ENCODE measurements at places on chromosomes 5 and 9.

DNA sequence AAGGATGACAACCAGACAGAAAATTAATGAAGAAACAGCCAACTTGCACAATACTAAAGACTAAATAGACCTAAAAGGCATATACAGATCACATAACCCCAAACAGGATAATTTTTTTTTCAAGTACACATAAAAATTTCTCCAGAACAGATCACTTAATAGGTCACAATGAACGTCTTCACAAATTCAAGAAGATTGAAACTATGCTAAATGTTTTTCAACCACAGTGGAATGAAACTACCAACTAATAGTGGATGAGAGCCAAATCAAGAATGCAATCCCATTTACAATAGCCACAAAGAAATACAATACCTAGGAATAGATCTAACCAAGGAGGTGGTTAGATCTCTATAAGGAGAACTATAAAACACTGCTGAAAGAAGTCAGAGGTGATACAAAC, 145.8 kb downstream of the TMEM232 start:
- DNase-seq: no peak

DNA sequence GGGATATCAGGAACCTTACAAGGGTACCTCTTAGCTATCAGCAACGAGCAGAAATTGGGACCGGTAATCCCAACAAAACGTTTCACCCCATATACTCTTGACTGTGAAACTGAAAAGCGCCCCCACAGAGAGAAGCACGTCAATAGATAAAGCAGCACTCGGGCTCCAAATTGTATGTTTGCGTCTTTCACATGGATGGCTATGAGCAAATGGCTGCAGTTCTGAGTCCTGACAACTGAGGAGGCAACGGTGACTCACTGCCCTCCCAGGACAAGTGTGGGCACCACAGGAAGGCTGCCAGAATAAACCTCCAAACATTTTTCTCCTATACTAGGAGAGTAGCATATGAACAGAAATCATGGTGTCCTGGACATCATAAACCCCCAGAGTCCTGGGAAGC, 36.6 kb downstream of the SEMA4D start:
- DNase-seq: no peak

GRCh38 chr9:131297903-131298302, 8.4 kb downstream of the PLPP7 start:
- no peak for DNase-seq

DNA sequence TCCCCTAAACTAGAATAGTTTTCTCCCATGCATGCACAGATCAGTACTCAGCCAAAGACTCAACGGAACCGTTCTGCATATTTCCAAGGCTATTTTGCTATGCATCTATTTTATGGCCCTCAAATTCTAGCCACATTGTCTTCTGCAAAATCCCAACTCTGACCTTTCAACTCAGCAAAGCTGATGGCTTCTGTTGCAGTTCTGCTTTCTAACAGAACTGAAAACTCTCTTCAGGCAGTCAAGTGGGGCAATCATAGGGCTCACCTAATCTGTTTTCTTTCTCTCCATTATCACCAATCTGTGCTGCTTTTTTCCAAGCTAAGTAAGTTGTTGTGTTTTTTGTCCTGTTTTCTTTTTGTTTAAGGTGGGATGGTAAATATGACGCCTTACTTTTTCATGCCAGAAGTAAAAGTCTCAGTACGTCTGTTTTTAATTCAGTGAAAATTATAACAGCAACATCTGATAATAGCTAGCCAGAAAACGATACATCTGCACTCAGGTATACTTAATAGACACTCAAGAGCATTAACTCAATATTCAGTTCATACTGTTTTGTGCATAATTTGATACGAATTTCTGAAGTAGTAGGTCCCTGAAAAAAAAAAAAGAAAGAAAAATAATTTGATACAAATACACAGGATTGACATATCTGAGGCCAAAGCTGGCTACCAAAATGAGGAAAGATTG, 454.3 kb downstream of the TLE1 start:
- no peak for DNase-seq

DNA sequence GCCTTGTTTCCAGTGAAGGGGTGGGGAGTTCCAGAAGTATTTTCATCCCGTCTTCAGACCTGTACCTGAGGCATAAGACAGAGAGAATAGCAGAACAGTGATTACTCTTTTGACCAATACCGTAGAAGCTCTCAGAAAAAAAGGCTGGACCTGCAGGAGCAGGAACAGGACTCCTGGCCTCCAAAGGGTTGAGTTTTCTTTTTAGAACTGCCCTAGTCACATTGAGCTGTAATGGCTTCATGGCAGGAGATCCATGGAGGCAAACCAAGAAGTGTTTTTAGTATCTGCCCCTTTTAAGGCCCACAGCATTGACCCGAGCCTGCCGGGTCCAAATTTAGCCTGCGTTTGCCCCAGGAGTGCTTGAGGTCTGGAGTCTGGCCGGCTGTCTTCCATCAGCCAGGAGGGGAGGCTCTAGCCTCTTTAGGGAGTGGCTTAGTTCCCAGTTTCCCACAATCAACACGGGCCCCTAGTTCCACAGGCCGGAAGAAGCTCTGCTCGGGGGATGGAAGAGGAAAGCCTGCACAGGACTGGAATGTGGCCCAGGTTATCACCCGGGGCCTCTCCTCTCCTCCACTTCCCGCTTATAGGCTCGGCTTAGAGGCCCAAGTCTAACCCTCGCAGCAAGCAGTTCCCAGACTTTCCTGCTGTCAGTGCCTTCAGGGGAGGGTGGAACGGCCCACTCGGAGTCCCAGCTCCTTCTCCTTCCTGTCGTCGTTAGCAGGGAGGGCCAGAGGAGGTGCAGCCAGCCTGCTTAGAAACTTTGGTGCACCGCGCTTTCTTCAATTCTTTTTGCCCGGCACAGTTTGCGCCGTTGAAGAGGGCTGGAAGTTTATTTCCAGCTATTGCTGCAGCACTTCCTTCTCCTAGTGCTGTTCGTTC, 80.7 kb downstream of the C9orf152 start:
- no peak for DNase-seq

DNA sequence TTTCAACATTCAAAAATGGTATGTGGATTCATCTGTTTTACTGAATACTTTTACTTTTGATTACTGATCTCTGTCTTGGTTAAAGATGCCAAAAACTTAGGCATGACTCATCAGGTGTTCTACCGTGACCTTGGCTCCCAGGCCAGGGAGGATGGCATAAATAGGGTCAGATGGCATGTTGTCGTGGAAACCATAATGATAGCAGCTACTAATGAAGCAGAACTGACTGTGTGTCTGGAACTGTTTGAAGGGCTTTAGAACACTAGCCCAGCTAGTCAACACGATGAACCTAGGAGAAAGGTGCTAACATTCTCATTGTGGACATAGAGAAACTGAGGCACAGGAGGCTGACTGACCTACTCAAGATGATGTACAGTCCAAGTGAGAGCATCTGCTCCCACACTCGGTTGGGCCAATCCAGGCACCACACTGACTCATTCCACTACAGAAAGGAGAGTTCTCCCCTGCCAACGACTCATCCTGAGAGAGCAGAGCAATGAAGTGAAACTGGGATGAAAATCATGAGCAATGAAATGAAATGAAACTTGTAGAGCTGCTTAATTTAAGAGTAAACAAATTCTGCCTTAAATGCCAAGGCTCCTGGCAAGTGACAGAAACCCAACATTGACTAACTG, 116.0 kb downstream of the TENT4A start:
- no peak for DNase-seq

DNA sequence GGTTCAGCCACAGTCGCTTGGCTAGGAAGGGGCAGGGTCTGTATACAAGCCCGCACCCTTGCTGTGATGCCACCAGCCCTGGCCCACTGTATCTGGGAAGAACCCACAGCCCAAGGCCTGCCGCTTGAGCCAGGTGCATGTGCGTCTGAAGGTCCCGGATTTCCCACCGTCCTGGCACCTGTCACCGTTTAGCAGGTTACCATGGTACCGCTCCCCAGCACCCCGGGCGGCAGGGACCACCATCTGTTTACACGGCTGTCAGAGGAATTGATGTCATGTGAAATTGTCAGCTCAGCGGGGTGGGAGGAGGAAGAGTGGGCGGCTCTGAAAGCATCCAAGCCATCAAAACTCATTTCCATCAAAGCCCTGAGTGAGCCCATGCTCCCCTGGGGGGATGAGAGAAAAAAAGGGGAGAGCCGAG, 92.7 kb downstream of the HRH2 start:
- DNase-seq: no peak

DNA sequence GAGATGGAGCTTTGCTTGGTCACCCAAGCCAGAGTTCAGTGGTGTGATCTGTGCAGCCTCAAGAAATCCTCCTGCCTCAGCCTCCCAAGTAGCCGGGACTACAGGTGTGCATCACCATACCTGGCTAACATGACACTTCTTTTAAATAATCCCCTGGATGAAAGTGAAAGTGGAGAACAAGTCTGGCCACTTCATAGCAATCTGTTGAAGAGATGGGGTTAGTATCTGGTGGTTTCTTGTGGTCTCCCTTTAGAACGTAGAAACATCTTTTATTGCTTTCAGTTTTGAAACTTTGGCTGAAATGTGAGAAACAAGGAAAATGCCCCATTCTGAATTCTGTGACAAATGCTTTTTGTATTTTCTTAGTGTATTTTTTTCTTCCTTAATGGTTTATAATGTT, 452.5 kb upstream of the RIOK2 start:
- DNase-seq: no peak

DNA sequence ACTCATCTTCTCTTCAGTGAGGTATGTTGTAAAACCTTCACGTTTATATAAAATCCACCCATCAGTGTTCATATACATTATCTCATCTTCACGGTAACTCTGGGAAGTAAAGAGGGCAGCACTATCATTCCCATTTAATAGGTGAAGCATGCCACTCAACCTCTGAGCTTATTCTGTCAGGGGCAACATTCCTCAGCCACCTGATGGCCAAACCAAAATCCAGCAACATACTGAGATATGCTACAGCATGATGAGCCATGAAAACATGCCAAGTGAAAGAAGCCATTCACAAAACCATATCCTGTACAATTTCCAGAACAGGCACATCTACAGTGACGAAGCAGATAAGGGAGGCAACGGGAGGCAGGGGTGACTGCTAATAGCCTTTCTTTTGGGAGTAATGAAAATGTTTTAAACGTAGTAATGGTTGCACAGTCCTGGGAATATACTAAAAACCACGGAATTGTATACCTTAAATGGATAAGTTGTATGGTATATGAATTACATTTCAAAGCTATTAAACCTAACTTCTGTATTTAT, 167.4 kb downstream of the TSSK1B start:
- DNase-seq: no peak

GRCh38 chr9:130995086-130996011, 13.6 kb upstream of the LAMC3 start:
- no peak for DNase-seq

- no peak for DNase-seq
Observed at GRCh38 chr5:174760721-174761120, 36.3 kb downstream of the MSX2 start.

DNA sequence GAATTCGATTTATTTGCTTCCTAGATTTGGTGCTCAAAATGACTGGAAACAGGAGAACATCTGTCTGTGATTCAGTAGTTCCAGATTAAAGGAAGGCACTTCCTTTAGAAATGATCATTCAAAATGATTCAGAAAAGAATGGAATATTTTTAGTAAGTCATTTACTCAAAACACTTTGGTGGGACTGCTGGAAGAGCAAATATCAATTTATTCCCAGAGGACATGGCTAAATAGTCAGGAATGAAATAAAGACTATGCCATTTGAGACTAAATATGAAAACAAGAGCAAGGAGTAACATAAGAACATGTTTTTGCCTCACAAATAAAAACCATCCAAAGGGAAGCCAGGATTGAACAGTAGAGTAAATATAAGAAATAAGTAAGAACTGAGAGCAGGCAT, 138.6 kb upstream of the RASA1 start:
- no peak for DNase-seq

GRCh38 chr5:150512368-150512747, 4.4 kb downstream of the NDST1 start:
- DNase-seq: no peak

DNA sequence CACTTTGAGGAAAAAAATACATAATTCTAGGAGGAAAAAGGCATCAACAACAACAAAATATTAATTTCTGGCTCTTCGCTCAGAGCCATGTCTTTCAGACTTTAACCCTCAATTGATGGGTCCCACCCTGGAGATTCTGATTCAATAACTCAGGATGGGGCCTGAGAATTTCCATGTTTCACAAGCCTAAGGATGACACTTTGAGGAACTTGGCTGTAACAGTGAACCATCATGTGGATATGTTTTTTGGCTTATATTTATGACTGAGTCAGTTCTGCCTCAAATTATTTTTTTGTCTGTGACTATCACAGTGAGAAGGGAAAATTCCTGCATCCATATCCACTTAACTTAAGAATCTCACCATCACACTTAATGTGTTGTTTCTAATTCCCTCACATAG, 504.6 kb downstream of the RASEF start:
- DNase-seq: no peak

GRCh38 chr5:378301-378891, 56.9 kb downstream of the AHRR start:
- DNase-seq: no peak

DNA sequence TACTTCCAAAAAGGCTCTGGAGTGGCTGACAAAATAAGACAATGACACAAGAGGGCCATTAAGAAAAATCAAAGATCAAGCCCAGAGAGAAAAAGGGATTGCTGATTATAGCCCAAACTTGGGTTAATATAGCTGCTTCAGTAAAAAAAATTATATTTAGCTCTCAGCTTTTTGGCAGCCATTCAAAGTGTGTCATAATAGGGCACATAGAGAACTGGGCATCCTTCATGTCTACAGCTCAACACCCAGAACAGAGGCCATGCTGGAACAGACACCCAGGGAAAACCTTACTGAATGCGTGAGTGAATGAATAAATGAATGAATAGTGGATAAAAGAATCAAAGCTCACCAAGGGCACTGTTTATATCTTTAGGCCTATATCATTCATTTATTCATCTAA, 110.1 kb downstream of the SLIT3 start:
- no peak for DNase-seq

DNA sequence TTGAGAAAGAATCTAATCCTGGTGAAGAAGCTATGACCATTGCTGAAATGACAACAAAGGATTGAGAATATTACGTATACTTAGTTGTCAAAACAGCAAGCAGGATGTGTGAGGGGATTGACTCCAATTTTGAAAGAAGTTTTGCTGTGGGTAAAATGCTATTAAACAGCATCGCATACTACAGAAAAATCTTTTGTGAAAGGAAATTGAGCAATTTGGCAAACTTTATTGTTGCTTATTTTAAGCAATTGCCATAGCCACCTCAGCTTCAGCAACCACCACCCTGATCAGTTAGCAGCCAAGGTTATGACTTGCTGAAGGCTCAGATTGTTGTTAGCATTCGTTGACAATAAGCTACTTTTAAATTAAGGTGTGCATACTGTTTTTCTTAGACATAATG, 22.5 kb upstream of the ARL14EPL start:
- DNase-seq: no peak
